ENCODE measurements at places on chromosomes 13 and 19. TPM values are rescaled to one million over a fixed set of nuclear protein-coding genes. Genes with fewer than 3 reads are reported as not detected.

The MBD3L3 gene
- not detected for total RNA-seq

- no peak for DNase-seq
Observed at GRCh38 chr19:2164020-2164998, 576 bp downstream of the DOT1L start.

The ZNF728 gene
- 6.4 TPM for total RNA-seq

The SIGLEC9 gene
- 1.1 TPM for total RNA-seq

The CLN5 gene
- total RNA-seq: 19.3 TPM

- DNase-seq: peak; percentile 53
Observed at GRCh38 chr19:4633140-4633967, 6.0 kb upstream of the TNFAIP8L1 start.

DNA sequence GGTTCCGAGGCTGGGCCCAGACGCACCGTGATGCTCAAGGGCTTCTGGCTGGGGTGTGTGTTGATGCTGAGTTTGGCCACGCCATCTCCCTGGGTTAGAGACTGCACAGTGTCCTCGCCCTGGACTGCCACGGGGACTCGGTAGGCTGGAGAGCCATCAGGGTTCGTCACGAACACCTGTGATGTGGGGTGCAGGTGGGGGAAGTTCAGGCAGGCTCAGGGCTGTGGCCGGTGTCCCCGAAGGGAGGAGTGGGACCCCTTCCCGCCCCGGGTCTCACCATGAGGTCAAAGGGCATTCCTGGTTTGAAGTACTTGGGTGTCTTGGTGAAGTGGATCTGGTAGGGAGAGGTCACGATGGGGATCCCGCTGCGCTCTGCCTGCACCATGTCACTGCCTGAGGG, 8.2 kb downstream of the C3 start:
- no peak for DNase-seq

DNA sequence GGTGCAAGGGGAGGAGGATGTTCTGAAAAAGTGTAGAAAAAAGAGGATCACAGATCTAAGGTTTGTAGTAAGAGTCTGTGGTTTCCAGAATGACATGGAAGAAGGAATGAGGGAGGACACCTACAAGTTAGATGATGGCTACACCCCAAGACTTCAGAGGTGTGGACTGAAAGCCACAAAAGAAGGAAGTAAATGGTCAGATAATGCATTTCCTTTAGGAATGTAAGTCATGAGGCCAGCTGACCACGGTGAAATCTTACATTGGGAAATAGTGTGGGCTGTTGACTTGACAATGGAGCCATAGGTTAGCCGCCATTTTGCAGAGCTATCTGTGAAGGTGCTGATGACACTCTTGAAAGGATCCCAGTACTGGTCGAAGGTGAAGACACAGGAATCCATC, 25.3 kb upstream of the FBXO27 start:
- DNase-seq: no peak

GRCh38 chr19:51740356-51740755, 11.3 kb downstream of the FPR1 start:
- no peak for DNase-seq

- DNase-seq: no peak
Observed at GRCh38 chr19:2691951-2692350, 10.5 kb downstream of the GNG7 start.

The ATCAY gene
- total RNA-seq: not detected

The IGSF23 gene
- not detected for total RNA-seq

GRCh38 chr13:42873081-42873480, 91.7 kb downstream of the FAM216B start:
- DNase-seq: no peak

- no peak for DNase-seq
Observed at GRCh38 chr13:28248080-28248479, 109.7 kb downstream of the PAN3 start.

- DNase-seq: no peak
Observed at GRCh38 chr13:51714663-51715168, 89.2 kb downstream of the DHRS12 start.
